Testis (tissue), 5 donors: ENCODE measurements at places on chromosomes 13 and 19.
A peak's percentile ranks its signal among the peaks of the same experiment; 100 is the strongest.

GRCh38 chr13:40345654-40346372, 320.6 kb downstream of the FOXO1 start:
- DNase-seq, result no peak

- DNase-seq, result no peak
Measured at GRCh38 chr19:30689474-30689873, 317.3 kb downstream of the ZNF536 start.

DNA sequence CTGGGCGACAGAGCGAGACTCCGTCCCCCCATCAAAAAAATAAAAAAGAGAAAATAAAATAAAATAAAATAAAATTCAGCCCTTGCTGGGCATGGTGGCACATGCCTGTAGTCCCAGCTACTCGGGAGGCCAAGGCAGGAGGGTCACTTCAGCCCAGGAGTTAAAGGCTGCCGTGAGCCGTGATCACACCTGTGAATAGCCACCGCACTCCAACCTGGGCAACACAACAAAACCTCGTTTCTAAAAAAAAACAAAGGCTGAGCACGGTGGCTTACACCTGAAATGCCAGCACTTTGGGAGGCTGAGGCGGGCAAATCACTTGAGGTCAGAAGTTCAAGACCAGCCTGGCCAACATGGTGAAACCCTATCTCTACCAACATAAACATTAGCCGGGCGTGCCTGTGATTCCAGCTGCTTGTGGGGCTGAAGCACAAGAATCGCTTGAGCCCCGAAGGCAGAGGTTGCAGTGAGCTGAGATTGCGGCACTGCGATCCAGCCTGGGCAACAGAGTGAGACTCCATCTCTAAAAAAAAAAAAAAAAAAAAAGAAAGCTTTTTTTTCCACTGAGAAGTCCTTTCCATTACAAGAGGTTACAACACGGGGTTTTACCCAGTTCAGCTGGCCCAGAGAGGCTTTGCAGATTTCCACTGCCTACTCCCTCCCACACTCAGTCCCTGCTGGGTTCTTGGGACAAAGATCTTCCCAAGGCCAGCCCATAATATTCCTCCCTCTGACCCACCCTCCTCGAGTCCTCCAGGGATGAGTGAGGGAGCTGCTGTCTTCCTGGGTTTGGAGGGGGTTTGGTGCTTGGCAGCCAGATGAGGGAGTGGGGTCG, 6.4 kb downstream of the ANGPTL4 start:
- peak; percentile 64 for DNase-seq

DNA sequence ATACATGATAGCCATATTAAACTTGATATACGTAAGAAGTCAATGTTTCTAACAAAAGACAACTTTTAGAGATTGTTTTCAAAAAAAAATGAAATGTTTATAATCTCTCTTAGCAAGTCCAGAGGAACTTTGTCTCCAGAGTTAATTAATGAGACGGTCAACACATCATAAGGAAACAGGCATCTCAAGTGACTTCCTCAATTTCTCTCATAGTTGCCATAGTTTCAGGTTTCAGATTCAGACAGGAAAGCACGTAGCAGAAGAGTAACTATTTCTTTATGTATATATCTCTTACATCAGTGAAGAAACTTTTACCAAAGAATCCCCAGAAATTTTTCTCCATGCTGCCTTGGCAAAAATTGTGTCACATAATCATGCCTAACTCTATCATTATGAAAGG, 159.6 kb upstream of the ATXN8OS start:
- DNase-seq, result no peak

DNA sequence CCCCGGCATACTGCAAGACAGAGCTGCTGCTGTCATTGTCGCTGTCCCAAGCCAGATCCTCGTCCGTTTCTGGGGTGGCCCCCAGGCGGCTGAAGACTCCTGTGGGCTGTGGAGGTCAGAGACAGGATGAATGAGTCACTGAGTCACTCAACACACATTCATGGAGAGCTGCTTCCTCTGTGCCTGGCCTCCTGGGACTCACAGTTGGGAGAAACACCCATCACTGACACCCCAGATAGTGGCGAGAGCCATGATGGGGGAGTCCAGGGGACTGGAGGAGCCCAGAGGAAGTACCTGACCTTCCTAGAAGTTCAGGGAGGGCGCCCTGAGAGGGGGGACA, 26.0 kb downstream of the C19orf47 start:
- DNase-seq, result no peak

DNA sequence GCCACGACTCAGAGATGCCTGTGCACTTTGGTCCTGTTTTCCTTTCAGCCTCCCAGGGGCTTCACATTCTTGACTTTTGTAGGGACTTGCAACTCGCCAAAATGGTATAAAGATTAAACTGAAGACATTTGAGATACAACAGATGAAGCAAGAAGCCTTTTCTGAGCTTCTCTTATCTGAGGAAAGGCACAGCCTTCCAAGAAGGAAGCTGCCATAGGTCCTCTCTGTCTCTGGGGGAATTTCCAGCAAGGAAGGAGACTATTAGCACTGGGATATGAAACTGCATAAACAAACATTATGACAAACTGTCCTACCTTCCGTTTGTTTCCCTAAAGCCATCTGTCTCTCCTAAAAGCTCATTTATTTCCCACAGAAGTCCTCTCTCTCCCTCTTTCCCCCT, 39.3 kb downstream of the TGDS start:
- no peak for DNase-seq

DNA sequence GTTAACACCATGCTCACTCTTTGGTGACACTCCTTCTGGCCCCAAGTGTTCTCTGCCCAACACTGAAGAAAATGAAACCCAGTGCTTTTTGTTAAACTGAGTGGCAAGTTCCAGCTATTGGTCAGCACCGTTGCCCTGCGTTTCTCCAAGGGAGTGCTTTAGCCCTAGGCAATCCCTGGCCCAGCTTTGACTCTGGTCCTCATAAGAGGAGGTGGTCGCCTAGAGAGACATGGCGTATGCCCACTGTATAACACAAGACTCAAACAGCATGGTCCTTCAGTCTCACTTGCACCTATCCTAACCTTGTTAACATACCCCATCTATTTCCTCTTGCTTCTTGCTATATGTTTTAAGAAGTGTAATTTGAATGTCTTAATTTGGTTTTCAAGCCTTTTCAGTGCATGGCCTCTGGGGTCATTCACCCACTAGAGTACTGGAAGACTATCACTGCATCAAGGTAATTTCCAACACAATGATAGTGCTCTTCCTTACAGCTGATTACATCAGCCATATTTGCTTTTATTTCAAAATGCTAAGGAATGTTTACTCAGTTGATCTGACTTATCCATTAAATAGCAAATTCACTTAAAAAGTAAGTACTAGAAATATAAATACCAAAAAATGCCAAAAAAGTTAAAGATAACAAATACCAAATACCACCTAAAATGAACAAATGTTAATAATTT, 190.5 kb upstream of the SOX21 start:
- DNase-seq, result no peak

- no peak for DNase-seq
Measured at GRCh38 chr13:113766035-113766800, 7.2 kb downstream of the TMEM255B start.

DNA sequence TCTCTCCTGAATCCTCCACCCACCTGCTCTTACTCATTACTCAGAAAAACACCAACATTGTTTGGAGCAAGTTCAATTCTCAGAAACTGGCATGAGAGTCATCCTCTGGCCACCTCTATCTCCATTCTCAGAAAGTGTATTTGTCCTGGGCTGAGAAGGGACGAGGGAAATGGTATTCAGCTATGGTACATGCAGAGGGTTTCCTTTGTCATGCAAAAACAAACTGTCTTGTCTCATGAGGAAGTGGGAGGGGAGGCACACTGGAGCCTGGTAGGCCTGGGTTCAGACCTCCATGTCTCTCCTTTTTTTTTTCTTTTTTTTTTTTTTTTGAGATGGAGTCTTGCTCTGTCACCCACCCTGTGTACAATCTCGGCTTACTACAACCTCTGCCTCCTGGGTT, 31.9 kb upstream of the LILRA2 start:
- DNase-seq, result no peak

GRCh38 chr13:52782471-52783448, 43.1 kb upstream of the CNMD start:
- peak; percentile 16 for DNase-seq

- no peak for DNase-seq
Measured at GRCh38 chr13:75968103-75968838, 332.1 kb downstream of the LMO7 start.

DNA sequence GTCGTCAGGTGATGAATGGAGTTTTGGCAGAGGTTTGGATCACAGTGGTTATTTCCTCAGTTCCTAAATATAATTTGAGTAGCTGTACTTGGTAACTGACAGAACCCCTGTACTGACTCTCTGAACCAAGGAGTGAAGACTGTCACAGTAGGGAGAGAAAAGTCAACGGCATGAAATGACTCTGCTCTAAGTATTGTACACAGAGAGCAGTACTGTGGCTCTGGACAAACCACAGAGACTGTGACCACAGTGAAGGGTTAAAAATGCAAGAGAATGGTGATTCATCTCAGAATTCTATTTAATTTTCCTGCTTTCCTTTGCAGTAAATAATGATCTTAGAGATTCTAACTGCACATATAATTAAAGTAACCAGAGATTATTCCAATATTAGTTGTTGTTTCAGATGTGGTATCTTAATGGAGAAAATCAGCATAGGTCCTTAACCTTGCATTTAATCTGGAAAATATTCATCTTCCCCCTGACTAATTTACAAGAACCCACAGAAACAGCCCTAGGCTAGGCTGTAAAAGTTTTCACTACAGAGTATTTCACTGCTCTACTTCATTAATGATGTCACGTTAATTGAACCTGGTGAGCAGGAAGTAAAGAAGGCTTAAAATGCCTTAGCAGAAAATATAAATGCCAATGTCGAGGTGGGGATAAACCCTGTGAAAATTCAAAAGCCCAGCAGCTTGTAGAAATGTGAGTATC, 221.9 kb downstream of the LIG4 start:
- DNase-seq, result no peak

DNA sequence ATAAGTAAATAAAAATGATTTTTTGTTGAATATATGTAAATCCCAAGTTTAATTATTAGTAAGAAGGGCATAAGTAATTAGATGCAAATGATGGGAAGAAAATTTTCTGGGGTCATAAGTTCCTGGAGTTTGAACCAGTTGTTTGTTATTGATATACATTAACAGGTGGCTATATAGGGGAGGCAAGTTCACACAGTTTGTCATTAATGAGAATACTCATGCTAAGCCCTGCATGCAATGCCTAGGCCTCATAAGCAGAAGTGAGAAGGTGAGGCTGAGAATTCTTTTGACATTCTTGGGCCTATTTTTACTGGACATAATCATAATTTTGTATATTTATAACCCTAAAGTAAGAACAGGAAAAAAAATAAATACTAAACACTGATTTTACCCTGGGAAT, 1210.7 kb upstream of the PCDH9 start:
- DNase-seq, result no peak

DNA sequence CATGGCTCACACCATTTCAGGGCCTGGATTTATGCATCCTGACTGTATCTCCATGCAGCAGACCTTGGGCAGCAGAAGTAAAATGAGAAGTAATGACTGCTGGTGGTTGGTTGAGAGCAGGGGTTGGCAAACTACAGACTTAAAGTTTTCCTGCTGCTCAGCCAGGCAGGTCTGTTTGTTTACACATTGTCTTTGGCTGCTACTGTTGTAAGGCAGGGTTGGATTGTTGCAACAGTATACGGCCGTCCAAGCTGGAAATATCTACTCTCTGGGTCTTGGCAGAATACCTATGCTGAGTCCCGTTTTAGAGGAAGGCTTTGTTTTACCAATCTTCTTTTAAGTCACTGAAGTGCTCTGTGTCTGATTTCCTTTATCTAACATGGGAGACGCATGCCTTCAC, 13.5 kb downstream of the SNRNP70 start:
- no peak for DNase-seq

- DNase-seq, result no peak
Measured at GRCh38 chr19:3780786-3781304, 5.3 kb downstream of the MATK start.

DNA sequence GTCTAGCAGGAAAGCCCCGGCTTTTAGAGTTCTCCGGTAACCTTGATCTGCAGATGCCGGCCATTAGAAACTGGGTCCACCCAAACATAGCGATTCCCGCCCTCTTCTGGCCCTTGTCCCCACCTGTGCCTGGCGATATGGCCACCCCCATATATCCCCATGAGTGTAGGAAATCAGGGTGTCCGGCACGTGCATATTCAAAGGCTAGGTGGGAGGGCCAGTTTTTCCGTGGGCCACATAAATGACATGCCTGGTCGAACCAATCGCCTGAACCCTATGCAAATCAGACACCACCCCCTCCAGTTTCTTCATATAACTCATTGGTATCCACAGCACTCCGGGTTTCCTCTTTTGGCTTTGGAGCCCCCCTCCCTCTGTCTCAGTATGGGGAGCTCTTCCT, 37.4 kb downstream of the ERICH4 start:
- peak; percentile 45 for DNase-seq

DNA sequence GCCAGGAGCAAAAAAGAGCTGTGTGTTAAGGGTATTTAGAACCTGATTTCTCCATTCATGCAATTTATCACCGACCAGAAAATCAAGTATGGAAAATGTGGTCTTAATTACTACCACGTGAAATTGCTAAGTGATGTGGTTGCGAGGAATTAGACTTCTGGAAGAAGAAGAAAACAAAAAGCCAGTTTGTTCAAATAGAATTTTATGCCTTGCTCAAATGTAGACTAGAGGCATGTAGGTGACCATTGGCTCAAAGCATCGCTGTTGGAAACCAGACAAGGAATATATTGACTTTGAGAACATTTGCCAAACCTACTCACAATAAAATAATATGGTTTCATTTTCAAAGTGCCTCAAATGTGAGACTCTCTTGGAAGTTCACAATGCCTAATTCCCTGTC, 57.3 kb upstream of the LRCH1 start:
- DNase-seq, result no peak

GRCh38 chr13:33260168-33261098, 25.1 kb downstream of the STARD13 start:
- DNase-seq, result no peak

DNA sequence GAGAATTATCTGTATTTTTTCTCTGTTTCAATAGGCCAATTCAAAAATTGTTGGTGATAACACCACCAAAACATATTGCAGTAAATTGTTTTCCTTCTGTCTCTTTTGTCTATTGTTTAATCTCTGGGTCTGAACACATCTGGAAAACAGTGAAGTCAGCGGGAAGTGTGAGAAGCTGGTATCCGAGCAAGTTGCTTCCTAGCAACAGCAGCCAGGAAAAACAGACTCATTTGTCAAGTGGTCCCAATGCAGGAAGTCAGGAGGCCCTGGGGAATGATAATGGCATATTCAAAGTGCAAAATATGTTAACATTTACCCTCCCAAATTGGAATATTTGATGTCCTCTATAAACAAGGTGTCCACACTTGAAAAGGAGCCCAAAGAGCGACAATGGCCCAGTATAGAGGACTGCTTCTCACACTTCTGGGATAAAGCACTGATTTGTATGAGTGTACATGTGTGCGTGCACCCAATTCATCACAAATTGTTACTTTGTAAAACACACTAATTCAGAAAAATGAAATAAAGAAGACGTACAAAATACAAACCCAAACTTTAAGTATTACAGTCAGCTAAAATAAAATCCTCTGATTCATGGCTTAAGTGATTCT, 515.0 kb downstream of the TBC1D4 start:
- no peak for DNase-seq

- no peak for DNase-seq
Measured at GRCh38 chr13:65855242-65855805, 1374.8 kb downstream of the PCDH9 start.
